Fibroblast of skin of left biceps (primary cell): ENCODE measurements at places on chromosomes 11 and 22.

DNA sequence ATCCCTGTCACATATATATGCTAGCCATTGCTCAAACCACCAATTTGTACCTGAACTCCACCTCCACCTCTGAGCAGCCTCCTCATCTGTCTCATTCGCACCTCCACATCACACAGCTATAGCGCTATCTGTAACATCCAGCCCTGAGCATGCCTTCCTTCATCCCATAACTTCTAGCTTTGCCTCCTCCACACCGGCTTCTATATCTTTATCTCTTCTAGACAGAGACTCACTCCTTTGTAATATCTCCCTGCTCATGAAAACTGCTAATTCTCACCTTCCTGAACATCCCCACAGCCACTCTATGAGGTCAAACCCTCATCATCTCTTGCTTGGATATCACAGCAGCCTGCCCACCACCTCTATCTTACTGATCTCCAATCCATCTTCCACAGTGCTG is 5.9 kb downstream of the SIAE start:
- no peak for DNase-seq

GRCh38 chr11:18063125-18063524 is 17.1 kb upstream of the TPH1 start:
- no peak for DNase-seq

GRCh38 chr22:25060522-25061071 is 108.1 kb downstream of the KIAA1671 start:
- no peak for DNase-seq

GRCh38 chr11:20584093-20584774 is 15.2 kb upstream of the SLC6A5 start:
- no peak for DNase-seq

GRCh38 chr11:7964873-7965272 is 374 bp downstream of the NLRP10 start:
- DNase-seq = no peak

DNA sequence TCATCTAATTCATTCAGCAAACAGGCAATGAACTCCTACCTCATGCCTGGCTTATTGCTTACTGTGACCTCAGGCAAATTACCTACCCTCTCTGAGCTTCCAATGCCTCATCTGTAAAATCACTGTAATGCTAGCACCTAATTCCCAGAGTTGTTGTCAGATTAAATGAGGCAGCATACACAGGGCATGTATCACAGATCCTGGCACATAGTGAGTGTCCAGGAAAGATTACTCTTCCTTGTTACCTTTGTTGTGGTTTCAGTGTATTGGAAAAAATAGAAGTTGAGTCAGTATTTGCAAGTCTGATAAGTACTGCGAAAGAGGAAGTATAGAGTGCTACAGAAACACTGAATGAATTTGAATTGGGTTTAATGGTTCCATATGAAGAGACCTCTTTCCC is 26.4 kb upstream of the LRRC55 start:
- DNase-seq = no peak

DNA sequence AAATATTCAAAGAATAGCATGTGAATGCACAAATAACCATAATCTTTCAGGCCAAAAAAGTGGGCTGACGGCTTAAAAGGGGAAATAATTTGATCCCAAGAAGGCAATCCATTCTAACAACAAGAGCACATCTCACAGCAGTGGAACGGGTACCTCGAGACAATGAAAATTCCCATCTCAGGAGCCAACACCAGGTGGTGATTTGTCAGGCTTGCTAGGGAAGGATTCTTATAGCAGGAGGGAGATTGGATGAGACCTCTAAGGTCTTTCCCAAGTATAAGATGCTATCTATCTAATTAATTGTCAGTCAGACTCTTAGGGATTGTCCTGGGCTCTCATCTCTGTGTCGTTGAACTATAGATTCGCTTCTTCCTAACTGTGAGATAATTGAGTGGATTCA is 284.0 kb downstream of the ETS1 start:
- DNase-seq = no peak

- DNase-seq = no peak
Measured at GRCh38 chr11:44527476-44527875, 38.0 kb upstream of the CD82 start.

DNA sequence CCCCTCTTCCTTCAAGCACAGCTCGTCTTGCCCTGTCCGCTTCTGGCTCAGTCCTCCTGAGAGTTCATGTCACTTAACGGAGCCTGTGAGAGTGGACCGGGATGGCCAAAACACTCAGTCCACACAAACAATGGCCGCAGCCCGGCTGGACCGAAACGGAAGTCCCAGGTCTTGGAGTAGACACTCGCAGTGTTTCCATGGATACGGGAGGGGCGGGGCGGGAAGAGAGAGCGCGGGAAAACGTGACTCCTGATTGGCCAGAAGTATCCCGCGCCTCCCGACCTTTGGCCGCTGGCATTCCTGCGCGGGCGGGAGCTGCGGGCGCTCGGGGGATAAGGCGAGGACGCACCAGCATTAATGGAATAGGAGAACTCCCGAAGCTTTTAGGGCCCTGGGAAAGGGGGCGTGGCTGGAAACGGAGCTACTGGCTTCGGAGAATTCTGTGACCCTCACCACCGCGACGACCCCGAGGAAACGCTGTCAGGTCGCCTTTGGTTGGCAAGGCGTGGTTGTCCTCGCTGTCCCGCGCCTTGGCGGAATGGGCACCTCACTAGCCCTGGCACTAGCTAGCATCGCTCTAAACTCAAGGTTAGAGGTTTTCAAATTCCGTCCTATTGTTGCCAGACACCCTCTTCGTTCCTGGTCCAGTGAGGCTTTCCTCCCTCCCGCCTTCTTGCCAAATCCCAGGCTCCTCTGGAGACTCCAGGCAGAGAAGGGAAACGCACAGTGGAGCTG is at the start of the genes NLRP14 and ZNF214:
Gene NLRP14, plus strand, starts transcription at position 297 of the 735 bp plus-strand sequence. CDS start 18,108 bp downstream, outside the sequence.
Gene ZNF214, minus strand, starts transcription at position 164 of the 735 bp plus-strand sequence. CDS start 17,511 bp downstream, outside the sequence.
- peak; percentile 84 for DNase-seq

- no peak for DNase-seq
Measured at GRCh38 chr11:36443661-36444060, 66.4 kb downstream of the TRAF6 start.

- DNase-seq = no peak
Measured at GRCh38 chr22:42648368-42649245, 585 bp downstream of the CYB5R3 start.

DNA sequence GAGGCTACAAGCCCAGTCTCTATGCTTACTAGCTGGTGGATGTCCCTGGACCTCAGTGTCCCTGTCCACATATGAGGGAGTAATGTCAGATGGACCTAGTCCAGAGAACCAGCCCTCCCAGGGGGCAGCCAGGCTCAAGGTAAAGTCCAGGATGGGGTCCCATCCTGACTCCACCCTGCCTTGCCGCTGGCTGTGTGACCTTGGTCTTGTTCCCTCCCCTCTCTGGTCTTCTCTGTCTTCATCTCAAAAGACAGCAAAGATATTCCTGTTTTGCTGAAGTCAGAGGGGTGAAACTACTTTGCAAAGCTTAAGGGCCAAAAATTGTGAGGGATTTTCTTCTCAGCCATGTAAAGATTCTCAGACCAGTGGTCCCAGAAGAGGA is 9.2 kb upstream of the C11orf96 start:
- no peak for DNase-seq

DNA sequence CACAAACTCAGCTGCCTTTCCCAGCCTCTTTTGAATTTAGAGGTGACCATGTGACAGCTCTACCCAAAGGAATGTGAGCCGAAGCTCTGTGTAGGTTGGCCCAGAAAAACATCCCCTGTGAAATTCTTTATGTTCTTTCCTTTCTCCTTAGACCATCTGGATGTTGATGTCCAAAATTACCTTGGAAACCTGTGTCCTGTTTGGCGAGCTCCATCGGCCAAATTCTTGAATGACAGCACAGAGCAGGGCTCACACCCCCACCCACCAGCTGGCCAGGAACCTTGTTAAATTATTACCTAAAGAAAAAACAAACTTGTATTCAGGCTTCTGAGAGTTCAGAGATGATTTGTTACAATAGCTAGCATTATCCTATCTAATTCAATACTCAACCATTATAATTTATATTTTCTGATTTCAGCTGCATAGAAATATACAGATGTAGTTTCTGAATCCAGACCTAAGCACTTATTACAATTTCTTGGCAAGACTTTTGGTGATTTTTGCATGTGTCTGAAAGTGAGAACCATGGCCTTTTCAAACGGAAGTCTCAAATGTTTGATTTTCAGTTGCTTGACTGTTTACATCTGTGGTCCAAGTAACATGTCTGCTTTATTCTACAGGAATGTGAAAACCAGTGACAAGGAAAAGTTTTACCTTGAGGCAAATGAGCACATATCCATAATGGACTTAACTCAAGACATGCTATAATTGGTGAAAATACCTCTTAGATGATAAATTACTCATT is 554.2 kb downstream of the NTM start:
- DNase-seq = no peak

DNA sequence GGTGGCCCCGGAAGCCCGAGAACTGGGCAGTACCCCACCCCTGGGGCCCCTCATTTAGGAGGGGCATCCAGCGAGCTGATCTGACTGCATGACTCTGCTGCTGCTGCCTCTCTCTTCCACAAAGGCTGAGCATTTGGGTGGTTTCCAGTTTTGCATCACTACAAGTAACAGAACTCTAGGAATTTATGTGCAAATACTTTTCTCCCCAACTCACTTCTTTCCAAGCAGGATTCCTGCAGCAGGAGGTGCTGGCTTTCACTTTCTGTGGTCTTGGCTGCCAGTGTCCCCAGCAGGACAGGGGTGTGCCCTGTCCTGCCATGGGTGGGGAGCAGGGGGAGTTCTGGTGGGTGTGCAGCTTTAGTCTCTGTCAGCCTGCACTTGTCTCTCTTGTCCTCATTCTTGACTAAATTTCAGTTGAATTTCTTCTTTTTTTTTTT is 21.2 kb downstream of the UPB1 start:
- peak; percentile 70 for DNase-seq

DNA sequence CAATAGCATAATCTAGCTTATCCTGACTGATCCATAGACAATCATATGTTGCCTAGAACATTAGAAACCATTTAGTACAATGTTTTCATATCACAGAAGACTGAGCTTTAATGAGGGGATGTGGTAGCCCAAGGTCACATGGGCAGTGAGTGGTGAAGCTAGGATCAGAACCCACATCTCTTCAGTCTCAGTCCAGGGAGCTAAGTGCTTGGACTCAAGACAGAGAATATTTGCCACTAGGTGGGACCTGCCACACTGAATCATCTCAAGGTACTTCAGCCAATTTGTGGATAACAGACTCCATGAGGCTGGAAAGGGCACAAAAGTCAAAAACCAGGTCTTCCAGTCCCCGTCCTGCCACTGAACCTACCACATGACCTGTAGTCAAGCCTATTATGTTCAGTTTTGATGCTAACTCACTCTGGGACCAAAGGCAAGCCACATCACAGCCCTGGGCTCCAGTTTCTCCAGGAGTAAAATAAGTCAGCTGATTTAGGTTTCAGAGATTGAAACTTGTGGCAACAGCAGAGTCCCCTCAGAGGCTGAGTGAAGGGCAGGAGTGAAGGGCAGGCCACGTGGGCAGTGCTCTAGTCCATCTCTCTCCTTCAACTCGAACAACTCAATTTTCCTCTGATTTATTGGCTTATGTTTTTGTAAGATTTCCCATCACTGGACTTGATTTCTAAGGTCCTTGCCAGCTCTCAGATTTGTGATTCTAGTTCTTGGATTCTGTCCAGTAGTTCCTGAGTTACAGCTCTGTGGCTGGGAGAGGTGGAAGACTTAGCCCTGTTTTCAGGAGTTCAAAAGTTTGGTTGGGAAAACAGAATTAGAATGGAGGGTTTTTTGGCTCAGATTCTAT is 84.6 kb upstream of the PHOX2A start:
- peak; percentile 28 for DNase-seq

- DNase-seq = no peak
Measured at GRCh38 chr11:33347490-33348125, 90.4 kb downstream of the HIPK3 start.

GRCh38 chr11:46414879-46415278 is 23.3 kb upstream of the CHRM4 start:
- DNase-seq = no peak

GRCh38 chr11:127130321-127130720 is 129.8 kb upstream of the KIRREL3 start:
- DNase-seq = no peak

GRCh38 chr11:1198561-1199240 is 24.2 kb upstream of the MUC5B start:
- DNase-seq = no peak

DNA sequence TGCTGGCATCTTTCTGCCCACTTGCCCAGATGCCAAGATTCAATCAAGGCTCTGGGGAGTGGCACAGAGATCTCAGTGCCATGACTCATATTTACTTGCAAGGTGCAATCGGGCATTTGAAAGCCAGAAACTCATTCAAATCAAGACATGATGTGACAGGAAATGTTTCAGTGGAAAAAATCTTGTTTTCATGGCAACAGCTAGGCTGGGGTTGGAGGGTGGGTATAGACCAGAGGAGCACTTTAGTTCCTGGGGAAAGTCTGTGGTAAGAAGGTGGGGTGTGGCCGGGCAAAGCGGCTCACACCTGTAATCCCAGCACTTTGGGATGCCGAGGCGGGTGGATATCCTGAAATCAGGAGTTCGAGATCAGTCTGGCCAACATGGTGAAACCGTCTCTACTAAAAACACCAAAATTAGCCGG is 1.2 kb downstream of the MAJIN start:
- DNase-seq = no peak

DNA sequence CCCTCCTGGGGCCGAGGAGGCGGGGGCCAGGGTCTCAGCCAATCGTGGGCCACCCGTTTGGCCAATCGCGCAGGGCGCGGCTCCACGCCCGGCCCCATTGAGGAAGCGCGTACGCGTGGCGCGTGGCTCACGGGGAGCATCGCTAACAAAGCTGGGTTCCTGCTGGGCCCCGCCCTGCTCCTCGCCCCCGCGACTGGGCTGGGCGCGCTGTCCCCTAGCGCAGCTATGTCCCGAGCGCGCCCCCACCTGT is 614 bp upstream of the ASCL2 start:
- DNase-seq = no peak

DNA sequence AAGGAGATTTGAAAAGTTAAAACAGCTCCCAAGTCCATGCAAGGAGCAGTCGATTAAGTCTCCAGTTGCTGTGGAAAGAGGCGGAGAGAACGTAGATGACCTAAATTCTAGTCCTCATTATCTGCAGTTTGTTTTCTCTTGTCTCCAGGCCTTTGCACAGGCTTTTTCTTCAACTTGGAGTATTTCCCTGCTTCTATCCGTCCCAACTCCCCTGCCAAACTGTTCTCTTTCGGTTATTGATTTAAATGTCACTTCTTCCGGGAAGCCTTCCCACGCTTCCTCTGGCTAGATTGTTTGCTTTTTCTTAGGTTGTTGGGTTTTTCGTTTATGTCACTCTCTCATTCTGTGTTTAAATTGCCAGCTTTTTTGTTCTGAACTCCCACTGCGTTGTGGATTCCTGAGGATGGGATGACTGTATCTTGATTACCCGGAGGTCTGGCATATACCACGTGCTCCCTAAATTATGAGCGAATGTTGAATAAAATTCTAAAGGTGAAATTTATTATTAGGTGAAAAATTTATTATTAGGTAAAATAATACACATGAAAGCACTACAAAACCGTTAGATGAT is 463 bp downstream of the TMEM126B start:
- DNase-seq = no peak

DNA sequence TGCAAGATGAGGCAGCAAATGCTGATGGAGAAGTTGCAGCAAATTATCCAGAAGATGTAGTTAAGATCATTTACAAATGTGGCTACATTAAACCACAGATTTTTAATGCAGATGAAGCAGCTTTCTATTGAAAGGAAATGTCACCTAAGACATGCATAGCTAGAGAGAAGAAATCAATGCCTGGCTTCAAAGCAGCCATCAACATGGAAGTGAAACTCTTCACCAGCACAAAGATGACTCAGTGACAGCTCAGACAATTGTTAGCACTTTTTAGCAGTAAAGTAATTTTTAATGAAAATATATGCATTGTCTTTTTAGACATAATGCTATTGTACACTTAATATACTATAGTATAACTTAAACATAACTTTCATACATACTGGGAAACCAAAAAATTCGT is 71.4 kb downstream of the FANCF start:
- DNase-seq = no peak
